Stimulated activated CD4-positive, alpha-beta T cell treated with anti-CD3 and anti-CD28 coated beads, Interleukin-12 subunit alpha, Interleukin-12 subunit beta, amount 100 ng/mL, for 48 hours (primary cell): ENCODE measurements at places on chromosomes 12 and 14.

- no peak for DNase-seq
Observed at GRCh38 chr14:41385797-41386196, 220.9 kb upstream of the LRFN5 start.

- peak; percentile 31 for DNase-seq
Observed at GRCh38 chr14:80959496-80959895, 4.1 kb downstream of the TSHR start.

DNA sequence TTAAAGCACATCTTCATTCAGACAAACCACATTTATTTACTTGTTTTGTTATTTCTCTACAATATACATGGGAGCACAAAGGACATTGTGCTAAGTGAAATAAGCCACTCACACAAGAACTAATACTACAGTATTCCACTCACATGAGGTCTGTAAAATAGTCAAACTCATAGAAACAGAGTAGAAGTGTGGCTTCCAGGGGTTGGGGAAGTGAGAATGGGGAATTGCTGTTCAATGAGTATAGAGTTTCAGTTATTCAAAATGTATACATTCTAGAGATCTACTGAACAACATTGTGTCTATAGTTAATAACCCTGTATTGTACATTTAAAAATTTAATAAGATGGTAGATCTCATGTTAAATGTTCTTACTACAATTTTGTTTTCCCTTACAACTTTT is 88.8 kb downstream of the ATXN7L3B start:
- DNase-seq: no peak

DNA sequence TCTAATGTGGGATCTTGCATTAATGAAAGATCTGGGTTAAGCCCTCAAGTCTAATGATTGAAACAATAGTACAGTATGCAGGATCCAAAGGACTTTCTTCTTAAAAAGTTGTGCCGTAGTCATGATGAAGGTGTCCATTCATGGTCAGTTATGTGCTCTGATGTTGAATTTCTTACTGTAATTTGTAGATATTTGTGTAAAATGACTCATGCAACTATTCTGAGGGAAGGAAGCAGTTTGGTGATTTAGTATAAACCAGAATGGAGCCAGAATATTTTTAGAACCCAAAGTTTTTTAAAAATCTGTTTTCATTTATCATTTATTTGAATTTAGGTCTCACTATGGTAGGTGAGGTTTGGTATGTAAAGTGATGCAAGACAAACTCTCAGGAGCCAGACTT is 151.2 kb downstream of the AKAP6 start:
- no peak for DNase-seq

- no peak for DNase-seq
Observed at GRCh38 chr14:39383026-39383660, 49.1 kb downstream of the FBXO33 start.

DNA sequence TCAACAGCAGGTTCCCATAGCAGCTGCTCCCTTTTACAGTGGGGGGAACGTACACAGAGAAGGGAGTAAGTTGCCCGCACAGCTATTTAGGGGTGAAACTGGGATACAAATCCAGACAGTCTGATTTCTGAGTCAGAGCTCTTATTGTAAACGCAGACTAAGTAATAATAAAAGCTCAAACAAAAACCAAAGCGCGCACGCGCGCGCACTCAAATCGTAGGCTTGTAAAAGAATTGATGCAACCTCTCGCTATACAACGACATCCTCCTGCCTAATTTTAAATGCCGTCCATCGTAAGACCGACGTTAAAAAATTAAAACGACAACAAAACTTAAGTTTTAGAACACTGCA is 747 bp upstream of the DACT1 start:
- peak; percentile 30 for DNase-seq

- no peak for DNase-seq
Observed at GRCh38 chr14:24721775-24722174, 87.8 kb upstream of the GZMB start.

GRCh38 chr14:99863059-99863458 is 69.8 kb downstream of the EML1 start:
- no peak for DNase-seq
